ENCODE measurements at places on chromosomes 12 and 14.
A peak's percentile ranks its signal among the peaks of the same experiment; 100 is the strongest.

GRCh38 chr12:77746096-77746495, 84.6 kb upstream of the NAV3 start:
- H3K27ac ChIP-seq: no peak overlapping the region
- no peak for DNase-seq
- H3K4me3 ChIP-seq: no peak overlapping the region
- H3K27me3 ChIP-seq: no peaks in the 10 kb centered on the region
- H3K36me3 ChIP-seq: no peaks in the 10 kb centered on the region

GRCh38 chr12:41663598-41664265, 475.6 kb downstream of the PDZRN4 start:
- H3K27me3 ChIP-seq: no peaks in the 10 kb centered on the region
- H3K4me1 ChIP-seq: no peaks in the 10 kb centered on the region
- H3K36me3 ChIP-seq: no peaks in the 10 kb centered on the region
- no peak overlapping the region for H3K4me3 ChIP-seq
- H3K27ac ChIP-seq: no peak overlapping the region

DNA sequence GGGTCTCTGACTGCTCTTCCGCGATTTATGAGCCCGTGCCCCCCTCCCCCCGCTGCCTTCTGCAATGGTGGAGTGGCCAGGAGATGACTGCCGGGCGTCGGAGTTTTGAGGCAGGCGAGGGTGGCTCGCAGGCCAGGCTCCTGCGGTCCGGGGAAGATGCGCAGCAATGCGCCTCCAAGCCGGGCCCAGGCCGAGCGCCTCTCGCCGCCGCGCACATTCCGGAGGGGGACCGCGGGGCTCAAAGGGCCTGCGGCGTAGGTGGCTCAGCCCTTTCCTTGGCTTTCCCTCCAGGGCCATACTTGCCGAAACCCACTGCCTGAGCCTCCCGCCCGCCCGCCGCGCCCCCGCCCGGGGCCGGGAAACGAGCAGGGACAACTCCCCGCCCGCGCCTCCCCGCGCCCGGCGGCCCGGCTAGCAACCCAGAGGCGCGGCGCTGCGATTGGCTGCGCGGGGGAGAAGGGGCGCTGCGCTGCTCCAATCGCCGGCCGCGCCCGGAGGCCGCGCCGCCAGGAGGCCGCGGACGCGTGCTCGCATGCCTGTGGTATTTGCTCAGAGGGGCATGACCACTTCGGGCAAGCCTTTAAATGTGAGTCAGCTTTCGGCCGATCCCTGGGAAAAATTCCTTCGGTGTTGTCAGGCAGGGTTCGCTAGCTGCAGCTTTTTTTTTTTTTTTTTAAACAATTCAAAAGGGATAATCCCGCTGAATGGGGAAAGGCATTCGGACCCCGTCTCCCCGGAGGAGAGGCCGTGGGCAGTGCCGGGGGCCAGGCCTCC, 157.9 kb upstream of the PARP11 start:
- peak; percentile 96 for DNase-seq
- H3K27me3 ChIP-seq: no peaks in the 10 kb centered on the region
- H3K4me1 ChIP-seq: peaks cover 14% of the 10 kb centered on the region
- peak overlapping the region; percentile 88 for H3K27ac ChIP-seq

GRCh38 chr12:108040947-108041346, 88.1 kb upstream of the WSCD2 start:
- H3K4me3 ChIP-seq: no peak overlapping the region
- DNase-seq: no peak
- H3K27ac ChIP-seq: no peak overlapping the region
- no peaks in the 10 kb centered on the region for H3K36me3 ChIP-seq

- H3K36me3 ChIP-seq: no peaks in the 10 kb centered on the region
- no peak overlapping the region for H3K27ac ChIP-seq
- H3K27me3 ChIP-seq: no peaks in the 10 kb centered on the region
- H3K4me3 ChIP-seq: no peak overlapping the region
- no peaks in the 10 kb centered on the region for H3K4me1 ChIP-seq
Measured at GRCh38 chr12:78403681-78404080, 460.9 kb upstream of the SYT1 start.

- no peaks in the 10 kb centered on the region for H3K27me3 ChIP-seq
- H3K4me3 ChIP-seq: no peak overlapping the region
- H3K4me1 ChIP-seq: no peaks in the 10 kb centered on the region
Measured at GRCh38 chr12:12872934-12873275, 18.5 kb upstream of the GPRC5A start.

DNA sequence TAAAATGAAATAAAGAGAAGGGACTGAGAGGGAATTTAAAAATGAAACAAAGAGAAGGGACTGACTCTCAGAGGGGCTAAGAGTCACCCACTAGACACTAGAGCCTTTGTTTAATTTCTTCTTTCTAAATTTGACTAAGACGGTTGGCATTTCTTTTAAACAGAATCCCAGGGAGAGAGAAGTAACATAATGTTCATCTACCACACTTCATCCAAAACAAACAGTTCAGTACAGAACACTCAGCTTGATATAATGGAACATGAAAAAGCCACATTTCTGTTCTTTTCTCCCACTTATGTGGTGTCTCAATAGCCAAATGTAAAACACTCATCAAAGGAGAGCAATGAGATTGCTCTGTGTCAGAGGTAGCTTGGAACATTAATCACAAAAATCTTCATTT, 10.1 kb upstream of the NT5DC3 start:
- no peak overlapping the region for H3K4me3 ChIP-seq
- H3K27ac ChIP-seq: peak overlapping the region; percentile 95
- DNase-seq: no peak
- peaks cover 93% of the 10 kb centered on the region for H3K4me1 ChIP-seq
- H3K36me3 ChIP-seq: no peaks in the 10 kb centered on the region
- H3K27me3 ChIP-seq: no peaks in the 10 kb centered on the region

DNA sequence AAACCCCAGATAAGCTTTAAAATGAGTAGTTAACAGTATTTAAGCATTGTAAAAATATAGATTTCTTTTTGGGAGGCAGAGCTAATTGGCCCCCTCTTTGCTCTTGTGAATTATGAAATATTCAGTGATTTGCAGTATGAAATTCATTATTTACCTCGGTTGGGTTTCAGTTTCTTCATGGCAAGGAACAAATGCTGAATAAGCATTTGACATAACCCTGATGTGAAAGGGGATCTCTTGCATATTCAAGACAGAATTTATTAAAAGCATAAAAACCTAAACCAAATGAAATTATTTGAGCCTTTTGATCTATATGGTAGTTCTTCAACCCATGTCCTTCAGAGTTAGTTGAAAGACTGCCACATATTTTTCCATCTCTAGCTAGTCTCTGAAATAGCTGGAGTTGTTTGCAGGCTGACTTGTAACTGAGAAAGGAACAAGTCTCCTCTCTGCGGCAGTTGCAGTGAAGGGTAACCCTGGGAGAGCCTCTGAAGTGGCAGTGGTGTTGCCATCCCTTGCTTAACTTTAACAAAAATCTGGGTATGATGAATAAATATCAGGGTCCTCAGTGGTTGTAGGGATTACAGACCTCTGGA, 690 bp downstream of the AKAP6 start:
- no peaks in the 10 kb centered on the region for H3K36me3 ChIP-seq
- peaks cover 7% of the 10 kb centered on the region for H3K4me1 ChIP-seq
- no peak overlapping the region for H3K4me3 ChIP-seq
- no peaks in the 10 kb centered on the region for H3K27me3 ChIP-seq
- no peak overlapping the region for H3K27ac ChIP-seq

DNA sequence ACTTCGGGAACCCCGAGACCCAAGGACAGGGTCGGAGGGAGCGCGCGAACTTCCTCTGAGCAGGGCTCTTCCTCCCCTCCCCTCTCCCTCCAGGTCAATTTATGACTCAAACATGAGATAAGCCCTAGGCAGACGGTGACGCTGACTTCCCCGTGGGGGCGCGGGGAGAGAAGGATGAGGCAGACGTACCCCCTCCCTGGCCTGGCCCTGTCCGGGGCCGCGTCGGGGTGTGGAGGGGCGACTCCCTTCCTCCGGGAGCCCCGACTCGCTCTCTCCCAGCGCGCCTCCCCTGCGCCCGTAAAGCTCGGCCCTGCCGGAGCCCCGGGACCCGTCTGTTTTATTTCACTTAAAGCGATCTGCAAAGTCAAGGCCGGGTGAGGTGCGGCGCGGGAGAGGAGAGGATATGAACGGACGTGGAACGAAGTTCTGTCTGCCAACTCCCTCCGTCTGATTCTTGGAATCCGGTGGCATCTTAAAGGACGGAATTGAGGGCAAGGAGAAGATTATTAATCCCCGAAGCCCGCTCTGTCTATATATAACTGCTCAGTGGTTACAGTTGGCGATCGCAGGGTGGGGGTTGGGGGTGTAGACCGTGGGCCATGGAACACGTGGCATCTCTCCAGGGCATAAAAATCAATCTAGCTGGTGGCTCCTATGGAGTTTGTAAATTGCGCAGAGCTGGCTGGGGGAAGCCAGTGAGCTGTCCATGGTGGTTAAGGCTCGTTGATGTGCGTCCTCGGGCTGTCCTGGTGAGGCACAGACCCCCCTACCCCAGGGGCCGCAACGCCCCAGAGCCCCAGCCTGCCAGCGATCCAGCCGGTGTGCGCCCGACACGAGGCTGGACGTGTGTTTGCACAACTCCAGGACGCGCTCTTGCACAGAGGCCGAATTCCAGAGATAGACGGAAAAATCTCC, 2.9 kb upstream of the PTHLH start:
- no peaks in the 10 kb centered on the region for H3K36me3 ChIP-seq
- no peak overlapping the region for H3K27ac ChIP-seq
- H3K4me3 ChIP-seq: peak overlapping the region; percentile 36
- DNase-seq: no peak
- H3K27me3 ChIP-seq: peaks cover 20% of the 10 kb centered on the region

DNA sequence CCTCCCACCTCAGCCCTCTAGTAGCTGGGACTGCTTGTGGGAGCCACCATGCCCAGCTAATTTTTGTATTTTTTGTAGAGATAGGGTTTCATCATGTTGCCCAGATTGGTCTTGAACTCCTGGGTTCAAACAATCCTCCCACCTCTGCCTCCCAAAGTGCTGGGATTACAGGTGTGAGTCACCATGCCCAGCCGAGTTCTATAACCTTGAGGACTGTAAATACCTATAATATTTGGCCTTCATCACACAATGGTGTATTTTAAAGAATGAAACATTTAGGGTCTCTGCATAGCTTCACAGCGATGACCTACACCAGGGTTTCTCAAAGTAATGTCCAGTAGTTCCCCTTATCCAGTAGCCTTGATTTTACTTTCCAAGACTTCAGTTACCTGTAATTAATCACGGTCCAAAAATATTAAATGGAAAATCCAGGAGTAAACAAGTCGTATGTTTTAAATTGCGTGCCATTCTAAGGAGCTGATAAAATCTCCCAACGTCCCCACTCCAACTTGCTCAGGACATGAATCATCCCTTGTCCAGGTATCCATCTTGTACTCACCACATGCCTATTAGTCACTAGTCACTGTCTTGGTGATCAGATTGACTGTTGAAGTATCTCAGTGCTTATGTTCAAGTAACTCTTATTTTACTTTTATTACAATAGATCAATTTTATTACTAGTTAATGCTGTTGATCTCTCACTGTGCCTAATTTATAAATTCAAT, 368.2 kb downstream of the BTG1 start:
- H3K4me1 ChIP-seq: peaks cover 17% of the 10 kb centered on the region
- H3K4me3 ChIP-seq: no peak overlapping the region
- H3K27me3 ChIP-seq: no peaks in the 10 kb centered on the region
- no peak for DNase-seq
- no peaks in the 10 kb centered on the region for H3K36me3 ChIP-seq

DNA sequence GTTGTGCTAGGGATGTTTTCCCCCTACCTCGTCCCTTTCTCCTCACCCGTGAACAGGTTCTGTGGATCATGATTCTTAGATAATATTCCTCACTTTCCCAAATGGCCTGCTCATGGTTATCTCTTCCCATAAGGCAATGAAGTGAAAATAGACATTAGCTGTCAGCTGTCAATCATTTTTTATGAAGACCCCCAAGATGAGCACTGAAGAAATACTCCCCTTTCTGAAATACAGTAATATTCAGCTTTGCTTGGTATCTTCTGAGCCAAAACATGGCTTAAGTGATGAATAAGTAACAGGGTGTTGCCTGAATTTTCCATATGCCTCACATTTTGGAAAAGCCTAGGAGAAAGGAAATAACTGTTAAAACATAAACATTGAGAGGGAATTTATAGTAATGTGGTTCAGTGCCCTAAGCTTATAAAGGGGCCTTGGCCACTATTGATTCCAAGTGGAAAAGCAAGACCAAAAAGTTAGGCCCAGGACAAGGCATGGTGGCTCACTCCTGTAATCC, 70.7 kb upstream of the NAP1L1 start:
- no peaks in the 10 kb centered on the region for H3K27me3 ChIP-seq
- H3K36me3 ChIP-seq: no peaks in the 10 kb centered on the region
- H3K4me3 ChIP-seq: no peak overlapping the region
- no peak for DNase-seq
- H3K4me1 ChIP-seq: no peaks in the 10 kb centered on the region
- H3K27ac ChIP-seq: no peak overlapping the region

DNA sequence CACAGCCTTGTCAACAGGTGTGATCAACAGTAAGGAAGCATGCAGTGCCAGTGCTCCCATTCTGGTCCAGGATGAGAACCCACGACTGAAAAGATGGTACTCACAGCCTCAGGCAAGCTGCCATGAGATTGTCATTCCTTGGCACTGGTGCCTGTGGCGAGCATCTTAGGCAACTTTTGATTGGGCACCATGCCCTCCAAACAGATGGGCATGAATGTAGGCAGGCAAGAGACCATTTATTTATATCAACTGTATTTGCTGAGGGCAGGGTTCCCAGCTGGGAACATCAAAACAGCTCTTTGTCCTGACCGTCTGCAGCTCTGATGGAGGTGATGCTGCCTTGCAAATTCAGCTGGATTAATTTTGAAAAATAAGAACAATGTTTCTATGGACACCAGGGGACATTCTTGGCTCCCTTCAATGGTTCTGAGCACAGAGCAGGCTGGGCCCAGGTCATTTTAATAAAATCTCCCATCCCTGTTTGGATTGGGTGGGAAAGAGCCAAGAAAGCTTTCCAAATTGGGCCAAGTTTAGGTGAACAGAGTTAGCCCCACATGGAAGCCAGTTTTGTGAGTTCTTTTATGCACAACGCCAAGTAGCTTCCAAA, 522.5 kb downstream of the RMST start:
- no peaks in the 10 kb centered on the region for H3K36me3 ChIP-seq
- peaks cover 16% of the 10 kb centered on the region for H3K4me1 ChIP-seq
- no peak for DNase-seq
- no peaks in the 10 kb centered on the region for H3K27me3 ChIP-seq

DNA sequence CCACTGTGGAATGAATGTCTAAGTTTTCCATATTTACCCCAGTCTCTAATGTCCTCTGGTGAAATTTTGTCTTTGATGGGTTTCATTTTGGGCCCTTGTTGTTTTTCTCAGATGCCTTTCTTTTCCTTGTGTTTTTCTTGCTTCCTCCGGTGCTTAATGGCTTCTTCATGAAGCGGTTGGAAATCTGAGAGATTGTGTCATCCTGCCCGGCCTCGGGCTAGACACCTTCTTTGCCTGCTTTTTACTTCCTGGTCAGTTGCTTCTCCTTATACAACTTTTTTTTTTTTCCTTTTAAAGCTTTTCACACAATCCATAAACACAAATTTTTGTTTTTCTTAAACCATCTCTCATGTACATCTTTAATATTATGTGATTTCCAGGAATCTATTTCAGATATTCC, 7.1 kb downstream of the ETV6 start:
- no peak for DNase-seq
- no peak overlapping the region for H3K4me3 ChIP-seq
- no peaks in the 10 kb centered on the region for H3K27me3 ChIP-seq

GRCh38 chr12:111448846-111449790, 43.4 kb downstream of the SH2B3 start:
- H3K27me3 ChIP-seq: no peaks in the 10 kb centered on the region
- peaks cover 74% of the 10 kb centered on the region for H3K4me1 ChIP-seq
- peak; percentile 66 for DNase-seq
- H3K36me3 ChIP-seq: peaks cover 16% of the 10 kb centered on the region
- peak overlapping the region; percentile 40 for H3K27ac ChIP-seq
- no peak overlapping the region for H3K4me3 ChIP-seq

GRCh38 chr14:74855021-74855420, 20.9 kb downstream of the PROX2 start:
- no peak overlapping the region for H3K27ac ChIP-seq
- no peaks in the 10 kb centered on the region for H3K27me3 ChIP-seq
- no peak overlapping the region for H3K4me3 ChIP-seq
- DNase-seq: no peak

All from esophagus muscularis mucosa (tissue), 4 donors.